ENCODE measurements at places on chromosomes 16 and 17.

- DNase-seq = no peak
Observed at GRCh38 chr16:15502041-15502725, 67.8 kb downstream of the BMERB1 start.

DNA sequence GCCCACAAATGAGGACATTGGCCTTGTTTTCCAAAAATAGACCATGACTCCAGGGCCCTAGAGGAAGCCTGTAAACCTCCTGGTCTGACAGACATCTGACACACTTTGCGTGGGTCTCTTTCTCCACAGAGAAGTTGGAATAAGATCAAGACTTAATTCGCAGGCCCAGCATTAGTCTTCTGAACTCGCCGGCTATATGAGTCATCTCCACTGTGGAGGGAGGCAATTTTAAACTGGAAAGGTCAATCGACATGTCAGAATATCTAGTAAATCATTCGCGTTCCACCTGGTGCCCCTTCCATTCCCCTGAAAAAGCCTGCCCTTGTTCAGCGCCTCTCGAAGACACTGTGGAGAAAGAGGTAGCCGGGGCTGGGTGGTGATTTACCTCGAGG lies 140.1 kb downstream of the CLEC16A start:
- no peak for DNase-seq

DNA sequence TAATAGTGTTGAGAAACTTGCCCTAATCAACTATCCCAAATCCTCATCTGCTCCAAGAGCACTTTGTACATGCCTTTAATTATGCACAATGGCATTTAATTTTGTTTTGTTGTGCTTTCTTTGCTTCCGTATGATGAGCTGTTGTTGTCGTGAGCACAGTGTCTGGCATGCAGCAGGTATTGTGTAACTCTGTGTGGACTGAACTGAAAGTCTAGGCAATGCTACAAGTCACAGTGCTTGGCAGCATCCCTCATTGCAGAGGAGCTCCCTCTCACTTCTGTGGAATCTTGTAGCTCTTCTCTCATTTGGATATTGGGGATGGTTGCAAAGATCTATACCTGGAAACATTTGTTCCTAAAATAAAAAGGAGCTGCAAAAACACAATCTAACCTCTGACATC lies 502.2 kb upstream of the CA10 start:
- DNase-seq = no peak

- DNase-seq = no peak
Observed at GRCh38 chr17:609232-609810, 105.3 kb downstream of the VPS53 start.

DNA sequence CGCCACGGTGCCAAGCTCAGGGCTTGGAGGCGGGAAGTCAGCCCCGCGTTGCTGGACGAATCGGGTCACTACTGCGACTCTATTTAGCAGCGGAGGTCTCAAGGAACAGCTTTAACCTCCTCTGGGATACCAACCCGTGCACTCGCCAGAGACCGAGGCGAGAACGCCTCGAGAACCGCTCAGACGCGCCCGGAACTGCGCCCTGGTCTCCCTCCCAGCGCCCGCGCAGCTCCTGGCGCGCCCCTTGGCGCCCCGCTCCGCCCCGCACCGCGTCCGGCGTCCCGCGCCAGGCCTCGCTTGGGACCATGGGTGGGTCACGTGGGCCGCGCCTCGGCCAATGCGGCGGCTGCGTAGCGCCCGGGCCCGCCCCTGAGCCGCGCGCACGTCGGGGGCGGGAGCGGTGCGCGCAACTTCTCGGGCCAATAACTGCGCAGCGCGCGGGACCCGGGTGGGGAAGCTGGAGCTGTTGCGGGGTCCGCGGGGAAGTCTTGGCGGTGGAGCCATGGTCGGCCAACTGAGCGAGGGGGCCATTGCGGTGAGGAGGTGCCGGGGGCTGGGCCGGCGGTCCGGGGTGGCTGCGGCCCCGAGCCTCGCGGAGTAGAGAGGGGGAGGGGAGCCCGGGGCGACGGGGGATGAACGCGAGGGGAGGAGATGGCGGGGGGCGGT lies at the start of the genes RPA1 and SMYD4:
TSS of gene RPA1 (plus strand) at position 414 of the 666 bp plus-strand sequence. CDS start at position 503, 89 bp downstream.
TSS of gene SMYD4 (minus strand) at position 311 of the 666 bp plus-strand sequence. CDS start 1,908 bp downstream, outside the sequence.
- DNase-seq = peak; percentile 58

- no peak for DNase-seq
Observed at GRCh38 chr17:32349503-32349853, 479 bp upstream of the ZNF207 start.

- no peak for DNase-seq
Observed at GRCh38 chr17:51352798-51353197, 92.5 kb downstream of the UTP18 start.

GRCh38 chr17:8628172-8628571 lies 2.4 kb downstream of the MYH10 start:
- no peak for DNase-seq

DNA sequence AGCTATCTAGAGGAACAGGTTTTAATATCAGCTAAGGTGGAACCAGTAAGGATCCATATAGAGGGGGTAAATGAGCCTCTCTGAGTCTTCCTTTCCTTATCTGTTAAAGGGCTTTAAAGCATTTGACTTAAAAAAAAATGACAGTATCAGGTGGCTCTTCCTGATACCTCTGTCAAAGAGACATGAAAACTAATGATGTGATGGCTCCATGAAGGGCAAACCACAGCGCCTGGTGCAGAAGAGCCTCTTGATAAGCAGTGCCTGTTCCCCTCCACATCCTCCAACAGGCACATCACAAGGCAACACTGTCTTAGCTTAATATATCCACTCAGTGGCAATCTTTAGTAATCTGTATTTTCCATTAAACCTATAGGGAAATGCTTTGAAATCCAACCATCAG lies 68.9 kb downstream of the USP31 start:
- no peak for DNase-seq

- DNase-seq = no peak
Observed at GRCh38 chr17:7850701-7851437, 4.0 kb upstream of the TMEM88 start.

GRCh38 chr17:80034791-80035686 lies 633 bp downstream of the TBC1D16 start:
- no peak for DNase-seq

- peak; percentile 56 for DNase-seq
Observed at GRCh38 chr17:60154616-60155426, 5.0 kb downstream of the CA4 start.

DNA sequence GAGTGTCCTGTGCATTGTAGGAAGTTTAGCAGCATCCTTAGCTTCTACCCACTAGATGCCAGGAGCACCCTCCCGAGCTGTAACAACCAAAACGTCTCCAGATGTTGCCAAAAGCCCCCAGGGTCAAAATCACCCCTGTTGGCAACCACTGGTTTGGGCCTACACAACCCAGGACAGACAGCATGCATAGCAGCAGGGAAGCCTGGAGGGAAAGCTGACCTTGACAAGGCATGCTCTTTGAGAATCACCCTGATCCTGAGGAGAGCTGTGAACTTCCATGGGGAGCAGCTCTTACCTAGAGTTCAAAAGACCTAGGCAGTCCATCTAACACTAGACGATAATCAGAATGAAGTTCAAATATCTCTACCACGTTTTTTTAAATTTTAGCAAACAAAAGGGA lies 9.2 kb downstream of the SKAP1 start:
- DNase-seq = no peak

- peak; percentile 79 for DNase-seq
Observed at GRCh38 chr17:82330322-82331239, 3.0 kb downstream of the SECTM1 start.

GRCh38 chr17:41618341-41619035 lies 5.9 kb downstream of the KRT17 start:
- no peak for DNase-seq

- peak; percentile 64 for DNase-seq
Observed at GRCh38 chr17:60079401-60080243, 901 bp upstream of the HEATR6 start.

DNA sequence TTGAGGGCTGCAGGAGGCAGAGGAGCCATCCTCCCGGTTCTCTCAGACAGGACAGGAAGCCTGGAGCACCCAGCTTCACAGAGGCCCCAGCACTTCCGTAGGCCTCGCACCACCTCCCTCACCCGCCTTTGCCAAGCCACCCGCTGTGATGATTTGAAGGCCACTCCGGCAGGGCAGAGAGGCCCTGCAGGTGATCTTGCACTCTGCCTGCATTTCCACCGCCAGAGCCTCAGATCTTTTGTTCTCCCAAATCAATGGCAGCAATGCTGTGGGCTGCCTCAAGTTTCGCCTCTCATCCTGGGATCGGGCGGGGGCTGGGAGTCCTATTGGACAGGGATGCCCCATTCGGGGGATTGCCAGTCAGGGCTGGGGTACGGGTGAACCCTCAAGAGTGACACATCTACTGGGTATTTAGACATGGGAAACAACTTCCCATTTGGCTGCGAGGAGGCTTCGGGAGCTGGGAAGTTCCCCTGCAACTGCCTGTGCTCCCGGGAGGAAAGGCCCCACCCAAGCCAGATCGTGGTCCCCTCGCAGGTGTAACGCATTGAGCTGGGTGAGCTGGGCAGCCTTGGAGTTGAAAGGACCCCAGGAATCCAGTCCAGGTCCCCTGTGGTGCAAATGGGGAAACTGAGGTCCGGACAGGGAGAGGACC lies 34.8 kb upstream of the PEMT start:
- no peak for DNase-seq

GRCh38 chr17:20968913-20969616 lies 73.7 kb downstream of the USP22 start:
- DNase-seq = no peak

DNA sequence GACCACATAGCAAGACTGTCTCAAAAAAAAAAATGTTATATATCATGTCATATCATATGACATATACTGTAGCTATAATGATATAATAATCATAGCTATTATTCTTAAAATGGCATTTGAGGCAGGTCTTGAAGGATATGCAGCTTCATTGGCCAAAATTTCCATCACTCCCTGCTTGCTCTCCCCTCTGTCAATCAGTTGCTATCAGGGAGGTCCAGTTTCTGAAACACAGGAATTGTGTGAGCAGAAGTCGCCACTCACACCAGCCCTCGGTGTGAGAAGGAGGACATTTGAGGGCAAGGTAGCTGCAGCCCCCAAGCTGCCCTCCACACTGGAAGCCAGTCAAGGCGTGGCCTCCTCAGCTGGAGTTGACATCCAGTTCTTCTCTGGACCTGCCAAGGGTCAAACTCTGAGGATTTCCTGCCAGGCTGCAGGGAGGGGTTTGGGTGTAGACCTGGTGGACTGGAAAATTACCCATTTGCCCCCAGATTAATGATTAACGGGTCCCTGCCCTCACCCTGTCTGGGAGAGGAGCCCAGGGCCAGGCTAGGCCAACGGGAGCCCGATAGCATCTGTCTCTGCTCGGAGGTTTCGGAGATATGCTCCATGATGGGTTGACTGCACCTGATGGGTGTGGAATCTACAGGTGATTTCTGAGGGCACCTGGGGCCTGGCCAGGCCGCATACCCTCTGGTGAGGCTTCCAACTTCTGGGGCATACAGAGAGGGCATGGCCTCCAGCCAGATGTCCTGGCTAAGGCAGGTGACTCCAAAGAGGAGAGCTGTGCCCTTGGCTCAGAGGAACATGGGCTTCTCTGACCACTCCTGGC lies 18.8 kb downstream of the WNT9B start:
- no peak for DNase-seq

- DNase-seq = no peak
Observed at GRCh38 chr17:40364121-40364861, at the start of gene GJD3. GJD3 (minus strand) TSS chr17:40364737; CDS start chr17:40363815, 922 bp downstream.

DNA sequence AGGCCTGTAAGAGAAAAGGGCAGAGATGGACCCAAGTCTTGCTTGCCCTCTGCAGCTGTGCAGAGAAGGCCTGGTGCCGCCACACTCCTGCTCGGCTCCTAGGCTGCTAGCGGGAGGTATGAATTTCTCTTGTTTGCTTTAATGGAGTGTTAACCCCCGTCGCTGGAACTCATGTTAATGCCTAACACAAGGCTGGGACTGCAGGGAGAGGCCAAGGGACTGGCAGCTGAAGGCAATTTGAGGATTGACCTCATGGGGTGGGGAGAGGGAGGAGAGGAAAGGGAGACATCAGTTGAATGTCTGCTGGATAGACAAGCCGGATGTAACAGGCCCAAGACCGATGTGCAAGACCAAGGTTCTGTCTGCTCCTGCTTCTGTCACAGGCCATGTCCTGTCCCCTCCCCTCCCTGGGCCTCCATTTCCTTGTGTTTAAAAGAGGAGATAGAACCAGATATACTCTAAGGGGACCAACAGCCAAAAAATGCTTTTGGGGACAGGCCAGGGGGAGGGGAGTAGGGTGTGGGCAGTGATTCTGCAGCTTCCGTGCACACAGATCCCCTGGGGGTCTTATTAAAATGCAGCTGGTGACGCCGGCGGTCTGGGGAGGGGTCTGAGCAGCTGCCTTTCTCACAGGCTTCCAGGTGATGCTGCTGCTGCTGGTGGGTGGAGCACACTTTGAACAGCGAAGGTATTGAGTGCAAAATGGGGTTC lies 46.7 kb upstream of the TBX2 start:
- DNase-seq = no peak

DNA sequence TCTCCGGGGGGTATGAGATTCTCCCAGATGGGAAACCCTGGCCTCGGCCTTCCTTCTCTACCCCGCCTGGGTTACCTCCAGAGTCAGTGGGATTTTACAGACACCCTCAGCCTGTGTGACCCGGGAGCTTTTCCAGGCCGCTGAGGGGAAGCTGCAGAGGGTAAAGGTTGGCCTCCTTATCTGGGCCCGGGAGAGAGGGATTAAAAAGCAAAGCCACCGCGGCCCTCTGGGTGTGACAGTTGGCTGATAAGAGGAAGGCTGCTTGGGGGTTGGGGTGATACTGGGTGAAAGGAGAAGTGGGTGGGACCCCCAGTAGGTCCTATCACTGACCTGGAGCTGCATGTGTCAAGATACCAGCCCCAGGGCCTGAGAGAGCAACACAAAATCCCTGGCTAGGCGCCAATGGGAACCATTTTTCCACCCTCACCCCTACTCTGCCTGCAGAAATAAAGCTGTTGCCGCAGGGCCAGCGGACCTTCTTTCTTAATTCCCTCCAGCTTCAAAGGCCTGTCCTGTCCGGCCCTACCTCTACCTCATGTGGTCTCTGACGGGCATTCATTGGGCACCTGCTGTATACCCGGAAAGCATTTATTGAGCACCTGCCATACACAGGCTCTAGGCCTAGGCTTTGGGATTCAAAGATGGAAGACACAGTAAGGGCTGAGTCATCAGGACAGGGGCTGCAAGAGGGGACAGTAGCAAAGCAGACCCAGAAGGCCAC lies 77.6 kb upstream of the GSE1 start:
- DNase-seq = no peak

DNA sequence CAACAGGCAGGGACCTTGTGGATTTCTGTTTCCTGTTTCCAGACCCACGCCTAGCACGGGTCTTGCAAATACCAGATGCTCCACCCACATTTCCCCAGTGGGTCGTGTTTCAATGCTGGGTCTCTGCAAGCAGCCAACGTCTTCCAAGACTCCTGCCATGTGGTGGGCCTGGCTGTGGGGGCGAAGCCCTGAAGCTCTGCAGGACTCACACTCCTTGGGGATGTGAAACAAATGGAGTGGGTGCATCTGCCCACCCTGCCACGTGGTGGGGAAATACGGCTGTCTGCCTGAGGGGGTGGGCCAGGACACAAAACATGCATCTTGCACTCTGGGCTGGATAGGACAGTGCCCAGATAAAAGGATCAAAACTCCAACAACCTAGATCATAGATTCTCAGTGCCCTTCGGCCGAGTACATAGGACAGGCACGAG lies 32.6 kb downstream of the FA2H start:
- no peak for DNase-seq

- no peak for DNase-seq
Observed at GRCh38 chr16:51268237-51268636, 117.2 kb upstream of the SALL1 start.
